ENCODE measurements at places on chromosomes 2 and 18.

DNA sequence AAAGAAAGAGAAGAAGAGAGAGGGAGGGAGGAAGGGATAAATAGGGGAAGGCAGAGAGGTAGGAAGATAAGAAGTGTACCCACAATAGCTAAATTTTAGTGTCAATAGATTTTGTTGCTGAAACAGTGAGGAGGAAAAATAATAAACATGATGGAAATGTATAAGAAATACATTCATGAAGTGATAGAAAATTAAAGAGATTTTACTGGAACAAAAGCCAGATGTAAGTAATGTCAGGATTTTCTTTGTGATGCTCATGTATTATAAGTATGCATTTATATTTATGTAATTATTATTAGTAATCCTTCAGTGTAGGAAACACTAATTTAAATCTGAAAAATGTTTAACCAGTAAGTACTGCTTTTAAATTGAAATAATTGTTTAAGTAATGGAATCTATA lies 1125.2 kb upstream of the FANCL start:
- DNase-seq, result no peak

GRCh38 chr18:12534820-12535219 lies 123.1 kb downstream of the SPIRE1 start:
- no peak for DNase-seq

- DNase-seq, result no peak
Measured at GRCh38 chr2:242019344-242019743, 149.8 kb downstream of the RTP5 start.

DNA sequence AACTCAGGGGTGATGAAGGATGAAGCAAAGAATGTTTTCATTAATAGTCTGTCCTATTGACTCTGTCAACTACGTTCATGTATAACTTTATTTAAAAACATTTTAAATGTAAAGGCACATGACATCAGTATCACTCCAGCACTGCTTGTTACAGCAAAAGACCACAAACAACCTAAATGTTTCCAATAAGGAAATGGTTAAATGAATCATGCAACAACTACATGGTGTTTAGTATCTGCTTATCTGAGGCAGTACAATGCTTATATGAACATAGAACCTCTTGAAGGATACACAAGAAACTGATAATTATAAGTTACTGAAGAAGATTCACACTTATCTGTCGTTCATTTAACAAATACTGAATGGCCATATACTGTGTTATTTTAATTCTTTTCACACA lies 8.4 kb downstream of the BARD1 start:
- peak; percentile 41 for DNase-seq

GRCh38 chr2:37568565-37568964 lies 102.9 kb downstream of the CDC42EP3 start:
- peak; percentile 48 for DNase-seq

DNA sequence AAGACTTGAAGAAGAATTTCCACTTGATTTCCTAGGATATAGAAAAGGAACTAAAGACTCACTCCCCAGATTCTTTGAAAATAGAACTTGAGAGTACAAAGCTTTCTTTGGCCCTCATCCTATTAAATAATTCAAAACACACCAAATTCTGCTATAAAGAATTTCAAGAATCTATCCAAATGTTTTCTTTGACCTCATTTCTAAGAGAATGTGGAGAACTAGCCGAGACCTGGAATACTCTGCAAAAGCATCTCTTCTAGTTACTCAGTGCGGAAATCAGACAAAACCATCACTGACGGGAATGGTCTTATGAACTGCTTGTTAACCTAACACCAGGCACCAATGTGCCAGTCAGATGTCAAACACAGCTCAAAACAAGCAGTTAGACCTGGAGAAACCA lies 44.2 kb upstream of the ARL5A start:
- DNase-seq, result no peak

- no peak for DNase-seq
Measured at GRCh38 chr2:141063406-141063805, 1067.4 kb downstream of the LRP1B start.

DNA sequence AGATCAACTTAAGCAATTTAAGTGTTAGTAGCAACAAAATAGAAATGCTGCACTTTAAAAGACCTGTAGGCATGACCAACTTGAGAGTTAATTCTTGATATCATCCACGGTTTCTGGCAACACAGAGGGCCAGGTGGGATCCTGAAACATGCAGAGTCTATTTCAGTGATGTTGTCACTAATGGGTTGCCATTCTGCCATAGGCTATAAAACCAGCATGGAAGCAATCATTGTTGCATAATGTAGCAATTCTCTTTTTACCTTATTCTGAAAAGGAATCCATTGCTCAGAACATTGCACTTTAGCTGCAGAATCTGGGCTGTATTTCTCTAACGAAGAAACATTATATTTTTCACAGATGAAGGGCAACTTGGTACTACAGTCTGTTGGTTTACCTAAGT lies 53.9 kb upstream of the CD302 start:
- no peak for DNase-seq

DNA sequence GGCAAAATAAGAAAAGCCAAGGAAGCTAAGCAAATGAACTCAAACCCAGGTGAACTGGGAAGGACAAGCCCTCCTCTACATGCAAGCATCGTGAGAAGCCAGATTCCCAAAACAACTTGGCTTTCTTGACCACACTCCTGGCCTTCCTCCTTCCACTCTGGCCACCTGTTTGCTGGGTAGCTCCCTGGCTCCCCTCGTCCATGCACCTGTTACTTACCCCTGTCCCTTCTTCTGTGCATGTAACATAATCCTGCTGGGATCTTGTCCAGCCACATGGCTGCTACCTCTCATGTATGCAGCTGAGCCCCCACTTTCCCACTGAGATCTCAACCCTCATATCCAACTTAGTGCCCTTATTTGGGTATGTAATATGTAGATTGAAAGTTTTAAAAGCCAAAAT lies 121.6 kb downstream of the MYO5B start:
- DNase-seq, result no peak

DNA sequence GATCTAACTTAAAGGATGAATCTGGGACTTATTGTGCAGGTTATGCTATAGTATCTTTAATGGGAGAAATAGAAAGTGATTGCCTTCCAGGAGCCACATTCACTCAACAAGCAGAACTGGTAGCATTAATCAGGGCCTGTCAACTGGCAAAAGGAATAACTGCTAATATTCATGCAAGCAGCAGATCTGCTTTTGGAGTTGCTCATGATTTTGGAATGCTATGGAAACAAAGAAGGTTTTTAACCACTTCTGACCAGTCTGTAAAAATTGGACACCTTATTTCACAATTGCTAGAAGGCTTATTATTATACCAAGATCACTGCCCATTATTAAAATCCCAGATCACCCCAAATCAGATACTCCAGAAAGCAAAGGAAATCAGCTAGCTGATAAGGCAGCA lies 200.4 kb downstream of the MREG start:
- DNase-seq, result no peak

DNA sequence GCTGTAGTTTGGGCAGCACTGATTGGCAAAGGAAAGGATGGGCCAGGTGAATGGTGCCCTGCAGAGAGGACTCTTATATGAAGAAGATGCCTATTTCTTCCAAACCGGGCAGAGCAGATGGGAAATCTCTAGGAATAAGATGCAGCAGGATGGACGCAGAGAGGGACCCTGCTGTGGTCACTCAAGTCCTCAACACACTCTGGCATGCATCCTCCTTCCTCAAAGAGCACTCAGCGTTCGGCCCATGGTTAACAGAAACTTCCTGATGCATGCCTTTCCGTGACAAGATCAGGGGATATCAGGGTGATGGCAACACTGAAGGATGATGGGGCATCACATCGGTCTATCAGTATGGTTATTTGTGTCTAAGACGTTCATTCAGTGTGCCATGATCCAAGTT lies 232.7 kb downstream of the TTC32 start:
- no peak for DNase-seq

GRCh38 chr2:132384491-132385151 lies 32.0 kb upstream of the GPR39 start:
- peak; percentile 70 for DNase-seq

- no peak for DNase-seq
Measured at GRCh38 chr2:156574112-156574511, 137.9 kb downstream of the GPD2 start.

DNA sequence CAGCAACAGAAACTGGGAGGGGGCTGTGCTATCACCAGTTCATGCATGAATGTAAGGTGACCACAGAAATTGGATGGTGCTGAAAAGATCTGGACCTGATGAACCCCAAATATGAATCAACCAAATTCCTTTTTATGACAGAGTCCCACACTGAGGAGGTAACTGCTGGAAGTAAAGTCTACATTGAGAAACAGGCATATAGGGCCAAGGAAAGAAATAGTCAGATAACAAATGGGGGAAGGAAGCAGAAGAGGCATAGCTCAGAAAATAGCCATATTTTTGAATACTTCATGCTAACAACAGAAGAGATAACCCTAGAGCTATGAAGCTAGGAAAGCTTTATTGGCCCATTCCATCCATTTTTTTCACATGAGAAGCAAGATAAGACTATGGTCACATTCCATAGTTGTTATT lies 25.8 kb downstream of the ZC3H6 start:
- DNase-seq, result peak; percentile 52

- peak; percentile 70 for DNase-seq
Measured at GRCh38 chr2:23404426-23404825, 19.4 kb downstream of the KLHL29 start.

DNA sequence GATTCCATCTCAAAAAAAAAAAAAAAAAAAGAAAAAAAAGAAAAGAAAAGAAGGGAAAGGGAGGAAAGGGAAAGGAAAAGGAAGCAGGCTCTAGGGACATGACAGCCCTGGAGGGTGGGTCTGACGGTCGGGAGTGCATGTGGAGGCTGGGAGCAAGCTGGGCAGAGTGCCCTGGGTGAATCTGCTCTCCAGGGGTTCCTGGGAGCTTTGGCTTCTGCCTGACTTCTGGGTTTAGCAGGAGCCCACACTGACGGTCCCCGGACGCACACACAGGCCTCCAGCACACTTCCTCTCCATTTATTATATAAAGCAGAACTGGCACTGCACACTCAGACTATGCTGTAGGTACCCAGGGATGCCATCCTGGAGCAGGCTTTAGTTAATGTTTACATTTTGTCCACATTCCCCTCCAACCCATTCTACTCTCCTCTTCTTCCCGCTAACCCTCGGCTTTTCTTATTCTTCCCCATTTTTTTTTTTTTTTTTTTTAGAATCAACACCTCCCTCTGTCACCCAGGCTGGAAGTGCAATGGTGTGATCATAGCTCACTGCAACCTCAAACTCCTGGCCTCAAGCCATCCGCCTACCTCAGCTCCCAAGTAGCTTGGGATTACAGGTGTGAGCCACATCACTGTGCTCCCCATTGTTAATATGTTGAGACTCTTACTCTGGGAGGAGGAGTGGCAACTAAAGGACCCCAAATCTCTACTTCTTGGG lies 151.1 kb upstream of the SLC1A4 start:
- DNase-seq, result peak; percentile 62

DNA sequence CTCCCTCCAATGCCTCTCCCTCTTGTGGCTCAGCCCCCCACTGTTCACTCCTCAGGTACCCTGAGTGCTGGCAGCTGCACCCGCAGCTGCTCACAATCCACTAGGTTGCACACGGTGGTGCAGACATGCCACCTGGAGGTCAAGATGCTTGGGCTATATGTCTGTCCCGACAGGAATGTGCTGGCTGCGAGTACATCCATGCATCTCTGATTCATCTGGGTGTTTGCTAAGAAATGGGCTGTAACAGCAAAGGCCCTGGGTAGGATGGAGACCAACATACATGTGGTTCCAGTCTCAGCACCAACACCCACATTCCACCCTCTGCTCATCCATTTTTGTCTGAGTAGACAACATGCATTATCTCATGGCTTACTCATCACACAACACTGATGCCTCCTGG lies 31.3 kb downstream of the ANKMY1 start:
- DNase-seq, result no peak

DNA sequence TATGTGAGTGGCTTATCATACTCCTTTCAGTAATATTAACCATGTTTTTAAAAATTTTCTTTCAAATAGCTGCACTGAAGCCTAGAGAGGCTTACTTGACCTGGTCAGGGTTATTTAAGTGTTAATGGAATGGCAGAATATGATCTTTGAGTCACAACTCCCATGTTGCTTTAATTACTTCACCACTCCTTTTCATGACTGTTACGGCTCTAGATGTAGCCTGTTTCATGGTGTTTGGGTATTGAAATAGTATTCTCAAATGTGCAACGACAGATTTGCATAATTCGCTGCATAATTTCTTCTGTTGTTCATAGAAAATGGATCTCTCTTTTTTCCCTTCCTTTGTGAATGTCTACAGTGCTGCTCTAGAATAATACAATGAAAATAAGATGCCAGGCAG lies 51.6 kb upstream of the PLA2R1 start:
- DNase-seq, result no peak

DNA sequence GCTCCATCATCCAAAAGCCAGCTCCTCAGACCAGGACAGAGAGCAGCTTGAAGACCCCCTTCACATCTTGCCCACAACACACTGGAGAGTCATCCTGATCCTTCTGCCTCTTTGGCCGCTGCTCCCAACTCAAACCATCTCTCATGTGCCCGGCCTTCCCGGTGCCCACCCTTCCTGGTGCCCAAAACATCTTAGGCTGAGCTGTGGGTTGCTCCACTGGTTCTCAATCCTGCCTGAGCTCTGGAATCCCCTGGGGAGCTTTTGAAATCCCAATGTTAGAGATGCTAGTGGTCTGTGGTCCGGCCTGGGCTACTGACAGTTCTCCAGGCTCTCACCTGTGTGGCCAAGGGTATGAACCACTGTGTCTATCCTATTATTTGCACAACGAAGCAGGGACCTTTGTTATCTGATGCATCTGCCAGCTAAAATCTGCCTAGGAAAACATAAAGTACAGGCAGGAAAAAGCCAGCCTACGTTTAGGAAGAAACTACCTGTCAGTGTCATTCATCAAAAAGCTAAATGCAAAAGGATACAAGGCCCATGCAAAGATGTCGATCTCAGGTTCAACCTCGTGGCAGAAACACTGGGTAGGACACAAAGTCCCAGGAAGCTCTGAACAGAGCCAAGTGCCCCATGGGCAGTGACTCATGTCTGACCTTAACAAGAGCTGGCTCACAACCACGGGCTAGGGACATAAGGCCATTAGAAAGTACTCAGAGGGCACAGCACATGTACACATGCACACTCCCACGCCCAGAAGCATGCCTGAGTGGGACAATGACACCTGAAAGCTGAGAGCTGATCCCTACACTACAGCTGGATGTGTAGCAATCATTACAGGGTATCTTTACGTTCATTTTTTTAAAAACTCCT lies 30.8 kb downstream of the TBC1D8 start:
- peak; percentile 35 for DNase-seq

GRCh38 chr2:204183608-204184007 lies 247.0 kb downstream of the ICOS start:
- no peak for DNase-seq

DNA sequence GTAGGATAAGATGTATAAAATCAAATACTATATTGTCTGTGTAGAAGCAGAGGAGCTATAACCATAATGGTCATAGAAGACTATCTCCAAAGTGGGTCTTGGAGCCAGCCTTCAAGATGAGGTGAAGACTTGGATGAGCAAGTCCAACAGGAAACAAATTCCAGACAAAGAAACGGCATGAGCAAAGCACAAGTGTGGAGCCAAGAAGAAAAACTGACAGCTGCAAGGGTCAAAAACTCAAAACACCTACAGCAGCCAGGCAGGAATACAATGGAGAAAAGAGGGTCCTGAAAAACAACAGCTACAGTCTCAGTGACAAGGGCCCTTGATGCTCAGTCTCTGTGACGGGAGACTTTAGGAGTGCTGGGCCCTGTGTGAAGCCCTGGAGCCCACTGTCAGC lies 102.4 kb downstream of the STK39 start:
- no peak for DNase-seq

- no peak for DNase-seq
Measured at GRCh38 chr18:50310080-50310479, 22.6 kb upstream of the CXXC1 start.
